ENCODE measurements at places on chromosomes 12 and 14. TPM values are rescaled to one million over a fixed set of nuclear protein-coding genes. Genes with fewer than 3 reads are reported as not detected.

Gene EFCAB11
- total RNA-seq, result 46.5 TPM

Gene ASIC1
- total RNA-seq, result 0.24 TPM

Gene SYCP3
- not detected for total RNA-seq

Gene TAS2R9
- 0.11 TPM for total RNA-seq

Gene MYH6
- total RNA-seq, result not detected

Gene NPFF
- 0.51 TPM for total RNA-seq

DNA sequence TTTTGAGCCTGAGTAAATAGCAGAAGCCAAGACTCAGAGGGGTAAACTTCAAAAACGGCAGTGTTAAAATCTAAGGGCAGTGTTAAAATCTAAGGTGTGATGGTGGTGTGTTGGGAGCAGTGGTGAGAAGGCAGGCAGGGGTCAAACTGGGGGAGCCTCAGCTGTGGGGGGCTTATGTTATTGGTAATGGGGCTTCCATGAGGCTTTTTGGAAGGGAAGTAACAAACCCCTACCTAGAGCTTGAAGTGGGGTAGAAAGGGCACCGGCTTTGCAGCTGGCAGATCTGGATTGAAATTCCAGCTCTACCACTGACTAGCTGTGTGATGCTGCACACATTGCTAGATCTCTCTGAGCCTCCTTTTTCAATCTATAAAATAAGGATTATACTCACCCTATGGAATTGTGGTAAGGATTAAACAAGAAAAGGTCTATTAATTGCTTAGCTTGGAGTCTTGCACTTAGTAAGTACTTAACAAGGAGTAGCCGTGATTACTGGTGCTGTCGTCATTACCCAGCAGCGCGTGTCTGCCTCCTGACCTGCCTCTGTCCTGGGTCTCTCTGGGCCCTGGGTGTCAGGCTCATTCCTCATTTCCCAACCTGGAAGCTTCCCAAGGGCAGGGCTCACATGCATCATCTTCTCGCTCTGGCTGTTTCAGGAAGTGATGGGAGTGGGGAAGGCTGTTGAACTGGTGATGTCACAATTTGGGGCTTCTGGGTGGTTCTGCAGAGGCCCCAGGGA is 18.5 kb upstream of the KRT80 start:
- DNase-seq, result no peak
- H3K4me1 ChIP-seq, result no peaks in the 10 kb centered on the region
- H3K36me3 ChIP-seq, result no peaks in the 10 kb centered on the region
- no peak overlapping the region for H3K4me3 ChIP-seq
- no peak overlapping the region for H3K27ac ChIP-seq
- H3K27me3 ChIP-seq, result peaks cover 44% of the 10 kb centered on the region

- no peak for DNase-seq
- no peak overlapping the region for H3K4me3 ChIP-seq
Measured at GRCh38 chr14:66443785-66444184, 42.4 kb upstream of the CCDC196 start.

DNA sequence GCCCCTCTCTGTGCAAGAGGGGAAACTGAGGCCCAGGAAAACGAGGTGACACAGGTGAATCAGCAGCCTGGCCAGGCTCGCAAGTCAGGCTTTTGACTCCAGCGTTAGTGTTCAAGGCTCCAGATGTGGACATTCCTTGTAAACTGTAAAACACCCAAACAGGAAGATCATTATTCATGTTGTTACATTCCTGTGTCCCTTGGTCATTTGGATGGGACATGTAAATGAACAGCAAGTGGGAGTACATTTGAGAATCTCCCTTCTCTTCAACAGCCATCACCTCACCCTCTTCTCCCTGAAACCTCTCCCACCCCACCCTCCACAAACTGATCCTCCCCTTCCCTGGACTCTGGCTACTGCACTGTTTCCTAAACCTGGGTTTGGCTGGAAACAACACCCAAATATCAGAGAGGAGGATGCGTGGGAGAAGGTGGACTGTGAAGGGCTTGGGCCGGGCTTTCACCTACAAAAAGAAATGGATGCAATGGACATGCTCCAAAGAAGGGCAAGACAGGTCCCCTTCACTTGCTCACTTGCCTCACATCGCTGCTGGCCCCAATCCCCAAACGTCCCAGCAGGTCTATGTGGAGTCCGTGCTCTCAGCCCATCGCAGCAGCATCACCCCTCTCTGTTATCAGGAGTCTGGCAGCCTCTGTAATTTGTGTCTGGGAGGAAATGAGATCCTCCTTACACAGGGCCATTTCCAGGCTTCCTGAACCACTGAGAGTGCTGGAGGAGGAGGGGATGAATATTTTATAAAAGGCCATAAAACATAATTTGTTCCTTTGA is 76.7 kb downstream of the GALNT8 start:
- H3K4me3 ChIP-seq, result no peak overlapping the region
- H3K27ac ChIP-seq, result no peak overlapping the region
- H3K36me3 ChIP-seq, result no peaks in the 10 kb centered on the region
- H3K4me1 ChIP-seq, result peaks cover 8% of the 10 kb centered on the region

DNA sequence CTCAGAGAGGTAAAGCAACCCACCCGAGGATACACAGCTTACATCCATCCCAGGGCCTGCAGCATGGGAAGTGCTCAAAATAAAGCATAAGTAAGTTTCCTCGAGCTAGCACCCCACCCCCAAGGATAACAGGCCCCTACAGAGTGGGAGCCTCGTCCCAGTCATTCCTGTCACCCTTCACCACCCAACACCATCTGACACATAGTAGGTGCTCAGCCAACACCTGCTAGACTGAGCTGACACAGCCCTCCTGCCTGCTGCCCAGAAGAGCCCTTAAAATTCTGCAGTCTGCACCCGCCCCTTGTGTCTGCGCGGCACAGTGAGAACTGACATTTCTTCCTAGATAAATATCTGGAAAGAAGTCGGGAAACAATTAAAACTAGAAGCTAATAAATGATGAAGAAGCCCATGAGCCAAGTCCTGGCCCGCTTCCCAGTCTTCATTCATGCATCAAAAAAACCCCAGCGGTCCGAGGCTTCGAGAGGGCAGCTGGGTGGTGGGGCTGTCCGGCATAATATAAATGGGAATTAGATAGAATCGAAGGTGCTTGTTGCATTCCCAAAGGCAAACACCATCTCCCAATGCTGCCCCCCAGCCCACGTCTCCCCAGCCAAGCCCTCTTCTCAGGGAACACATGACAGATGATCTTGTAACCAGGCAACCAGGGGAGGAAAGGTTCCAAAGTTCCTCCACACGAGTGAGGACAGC is 76.2 kb downstream of the BCL11B start:
- H3K27ac ChIP-seq, result no peak overlapping the region
- H3K4me1 ChIP-seq, result 0 out of 2 replicates have a peak, but pooled peaks cover 10% of the 10 kb centered on the region
- H3K27me3 ChIP-seq, result peaks cover 25% of the 10 kb centered on the region

GRCh38 chr12:6393109-6393508 is 9.1 kb downstream of the LTBR start:
- no peak overlapping the region for H3K4me3 ChIP-seq
- peaks cover 16% of the 10 kb centered on the region for H3K4me1 ChIP-seq
- no peaks in the 10 kb centered on the region for H3K27me3 ChIP-seq
- peaks cover 7% of the 10 kb centered on the region for H3K36me3 ChIP-seq
- H3K27ac ChIP-seq, result no peak overlapping the region
- DNase-seq, result no peak

GRCh38 chr14:56087671-56088471 is 30.3 kb upstream of the PELI2 start:
- H3K36me3 ChIP-seq, result no peaks in the 10 kb centered on the region
- DNase-seq, result no peak
- no peak overlapping the region for H3K27ac ChIP-seq
- H3K4me1 ChIP-seq, result no peaks in the 10 kb centered on the region
- H3K4me3 ChIP-seq, result no peak overlapping the region

DNA sequence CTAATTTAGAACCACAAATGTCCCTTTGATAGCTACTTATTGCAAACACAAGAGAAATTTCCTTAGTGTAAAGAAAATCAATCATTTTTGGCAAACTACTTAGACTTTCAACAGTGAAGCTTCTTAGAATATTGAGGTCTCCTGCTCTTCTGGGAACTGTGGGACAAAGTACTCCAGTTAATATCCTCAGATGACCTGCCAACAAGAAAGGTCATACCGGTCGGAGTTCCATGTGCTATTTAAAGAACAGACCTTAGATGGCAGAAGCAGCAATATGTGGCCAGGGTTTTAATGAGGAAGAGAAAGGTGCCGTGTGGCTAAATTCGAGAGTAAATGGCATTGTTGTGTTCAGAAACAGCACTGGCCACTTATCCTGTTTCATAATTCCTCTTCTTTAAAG is 114.7 kb upstream of the AMIGO2 start:
- H3K36me3 ChIP-seq, result no peaks in the 10 kb centered on the region
- no peaks in the 10 kb centered on the region for H3K4me1 ChIP-seq
- no peak overlapping the region for H3K4me3 ChIP-seq
- H3K27me3 ChIP-seq, result no peaks in the 10 kb centered on the region
- H3K27ac ChIP-seq, result no peak overlapping the region

DNA sequence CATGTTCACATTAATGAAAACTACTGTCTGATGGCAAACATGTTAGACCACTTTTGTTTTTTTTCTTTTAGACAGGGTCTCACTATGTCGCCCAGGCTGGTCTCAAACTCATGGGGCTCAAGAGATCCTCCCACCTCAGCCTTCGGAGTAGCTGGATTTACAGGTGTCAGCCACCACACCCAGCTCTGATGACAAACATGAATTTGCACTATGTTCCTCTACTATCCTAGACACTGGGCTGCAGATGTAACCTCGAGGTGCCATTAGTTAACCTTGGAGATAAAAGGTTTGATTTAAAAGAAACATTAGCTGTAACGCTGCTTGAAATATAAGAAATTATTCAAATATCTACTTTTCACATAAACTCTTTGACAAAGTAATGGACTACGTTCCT is 8.1 kb downstream of the VPS37B start:
- no peaks in the 10 kb centered on the region for H3K36me3 ChIP-seq
- no peak for DNase-seq
- peak overlapping the region; percentile 60 for H3K27ac ChIP-seq
- peaks cover 80% of the 10 kb centered on the region for H3K4me1 ChIP-seq

- H3K4me3 ChIP-seq, result 0 out of 2 replicates have a peak overlapping the region, but pooled peaks have one; percentile 8
- no peaks in the 10 kb centered on the region for H3K27me3 ChIP-seq
- no peaks in the 10 kb centered on the region for H3K36me3 ChIP-seq
- no peak for DNase-seq
Measured at GRCh38 chr12:12087693-12088034, 16.9 kb downstream of the BCL2L14 start.

- DNase-seq, result no peak
- no peak overlapping the region for H3K27ac ChIP-seq
- H3K27me3 ChIP-seq, result no peaks in the 10 kb centered on the region
Measured at GRCh38 chr12:93140801-93141200, 211.7 kb upstream of the EEA1 start.

DNA sequence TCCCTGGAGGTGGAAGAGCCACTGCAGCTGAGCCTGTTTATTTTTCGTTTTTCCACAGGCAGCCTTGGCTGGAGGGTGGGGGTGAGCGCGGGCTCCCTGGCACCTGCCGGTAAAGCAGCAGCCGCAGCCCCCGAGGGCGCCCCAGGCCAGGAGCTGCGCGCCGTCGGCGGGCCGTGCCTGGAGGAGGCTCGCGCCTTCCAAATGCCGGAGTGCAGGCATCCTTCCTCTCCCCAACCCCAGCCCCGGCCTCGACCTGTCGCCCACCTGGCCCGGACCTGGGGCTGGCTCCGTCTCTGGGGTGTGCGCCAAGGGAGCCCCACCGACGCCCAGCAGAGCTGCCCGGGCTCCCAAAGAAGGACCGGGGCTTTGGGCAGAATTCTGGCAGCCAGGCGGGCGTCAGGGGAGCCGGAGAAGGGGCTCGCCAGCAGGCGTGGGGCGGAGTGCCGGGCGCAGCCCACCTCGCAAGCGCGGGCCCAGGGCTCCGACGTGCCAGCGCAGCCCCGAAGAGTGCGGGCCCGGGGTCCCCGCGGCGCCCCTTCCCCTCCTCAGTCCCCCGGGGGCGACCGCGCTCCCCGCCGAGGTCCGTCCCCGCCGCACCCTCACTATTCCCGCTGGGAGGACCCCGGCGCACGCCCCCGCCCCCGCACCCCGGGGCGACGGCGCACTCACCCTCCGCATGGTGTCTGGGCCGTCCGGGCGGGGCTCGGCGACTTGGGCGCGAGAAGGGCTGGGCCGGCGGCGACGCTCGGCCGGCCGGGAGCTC is 130.3 kb downstream of the NDUFA12 start:
- H3K4me1 ChIP-seq, result no peaks in the 10 kb centered on the region
- no peak overlapping the region for H3K27ac ChIP-seq
- no peak for DNase-seq
- no peaks in the 10 kb centered on the region for H3K36me3 ChIP-seq
- H3K27me3 ChIP-seq, result peaks cover 43% of the 10 kb centered on the region

- H3K4me3 ChIP-seq, result no peak overlapping the region
- no peak overlapping the region for H3K27ac ChIP-seq
- no peak for DNase-seq
- no peaks in the 10 kb centered on the region for H3K4me1 ChIP-seq
- no peaks in the 10 kb centered on the region for H3K27me3 ChIP-seq
Measured at GRCh38 chr12:70982286-70982685, 61.7 kb upstream of the PTPRR start.

DNA sequence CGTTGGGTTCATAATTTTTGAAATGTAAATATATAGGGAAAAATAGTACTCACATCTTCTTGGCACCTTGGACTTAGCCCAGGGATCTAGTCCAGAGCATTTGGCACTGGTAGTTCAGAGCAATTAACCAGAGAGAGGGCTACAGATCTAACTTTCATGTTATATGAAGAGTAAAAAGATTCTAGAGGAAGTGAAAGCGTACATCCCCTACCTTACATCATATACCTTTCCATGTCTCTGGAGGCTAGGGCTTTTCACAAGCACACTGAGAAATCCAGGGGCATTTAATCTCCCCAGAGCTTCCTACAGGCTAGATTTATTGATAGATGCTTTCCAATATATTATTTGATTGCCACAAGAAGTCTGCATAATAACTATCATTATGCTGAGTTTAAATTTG is 687.5 kb upstream of the FBXO33 start:
- no peak overlapping the region for H3K27ac ChIP-seq
- H3K36me3 ChIP-seq, result no peaks in the 10 kb centered on the region
- no peak for DNase-seq

DNA sequence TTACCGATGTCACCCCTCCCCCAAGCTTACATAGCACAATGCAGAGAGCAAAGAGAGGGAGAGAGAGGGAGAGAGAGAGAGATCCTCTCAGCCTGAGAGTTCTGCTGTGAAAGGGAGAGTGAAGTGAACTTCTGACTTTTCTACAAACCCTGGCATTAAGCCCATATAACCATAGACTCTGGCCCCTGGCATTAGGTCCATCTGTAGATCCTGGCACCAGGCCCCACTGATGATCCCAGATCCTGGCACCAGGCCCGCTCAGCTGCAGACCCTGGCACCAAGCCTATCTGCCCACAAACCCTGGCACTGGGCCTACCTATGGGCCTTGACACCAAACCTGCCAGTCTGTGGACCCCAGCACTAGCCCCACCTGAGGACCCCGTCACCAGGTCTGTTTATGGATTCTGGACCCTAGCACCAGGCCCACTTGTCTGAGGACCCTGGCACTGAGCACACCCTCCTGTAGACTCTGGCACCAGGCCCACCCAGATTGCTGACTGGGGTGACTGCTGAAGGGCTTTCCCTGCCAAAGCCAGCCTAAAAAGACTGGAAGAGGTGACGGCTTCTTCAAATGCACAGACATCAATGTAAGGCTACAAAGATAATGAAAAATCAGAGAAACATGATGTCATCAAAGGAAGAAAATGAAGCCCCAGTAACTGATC is 14.5 kb upstream of the KRT83 start:
- no peak overlapping the region for H3K27ac ChIP-seq
- H3K27me3 ChIP-seq, result peaks cover 13% of the 10 kb centered on the region
- DNase-seq, result no peak
- H3K4me3 ChIP-seq, result no peak overlapping the region
- no peaks in the 10 kb centered on the region for H3K36me3 ChIP-seq
